ENCODE measurements at places on chromosomes 1 and 21.
A peak's percentile ranks its signal among the peaks of the same experiment; 100 is the strongest.

- DNase-seq, result no peak
These were observed 15.9 kb upstream of the RAB4A start for GRCh38 chr1:229254910-229255541.

DNA sequence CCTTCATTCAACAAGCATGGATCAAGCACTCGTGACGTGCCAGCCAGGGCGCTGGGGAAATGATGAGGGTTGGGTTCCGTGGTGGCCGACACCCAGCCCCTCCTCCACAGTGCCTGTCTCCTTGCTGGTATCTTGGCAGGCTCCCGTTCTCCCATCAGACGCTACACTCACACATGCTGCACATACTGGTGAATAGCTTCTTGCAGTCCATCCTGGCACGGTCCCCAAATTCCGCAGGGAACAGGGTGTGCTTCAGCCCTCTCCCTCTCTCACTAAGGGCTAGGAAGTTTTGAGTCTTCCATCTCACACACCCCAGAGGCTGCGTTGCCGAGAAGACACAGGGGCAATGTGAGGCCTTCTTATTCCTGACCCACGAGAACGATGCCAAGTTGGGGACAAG, 10.1 kb upstream of the MEF2D start:
- DNase-seq, result no peak

GRCh38 chr1:55786396-55786795, 571.2 kb upstream of the USP24 start:
- DNase-seq, result no peak

DNA sequence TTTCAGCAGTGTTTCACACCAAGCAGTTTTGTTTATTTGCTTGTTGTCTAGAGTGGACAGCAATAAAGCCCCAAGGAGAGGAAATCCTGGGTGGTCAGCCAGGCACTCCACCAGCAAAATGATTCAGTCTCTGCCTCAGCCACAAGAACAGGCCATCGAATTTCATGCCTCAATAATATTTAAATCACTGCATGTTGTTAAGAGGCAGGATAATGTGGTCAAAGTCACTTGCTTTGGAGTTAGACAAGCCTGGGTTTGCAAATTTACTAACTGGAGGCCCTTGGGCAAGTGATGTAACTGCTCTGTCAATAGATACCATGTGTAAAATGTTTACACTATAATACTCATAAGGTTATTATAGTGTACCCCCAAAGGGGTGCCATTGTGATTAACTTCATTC, 349.6 kb downstream of the LMO4 start:
- DNase-seq, result no peak

DNA sequence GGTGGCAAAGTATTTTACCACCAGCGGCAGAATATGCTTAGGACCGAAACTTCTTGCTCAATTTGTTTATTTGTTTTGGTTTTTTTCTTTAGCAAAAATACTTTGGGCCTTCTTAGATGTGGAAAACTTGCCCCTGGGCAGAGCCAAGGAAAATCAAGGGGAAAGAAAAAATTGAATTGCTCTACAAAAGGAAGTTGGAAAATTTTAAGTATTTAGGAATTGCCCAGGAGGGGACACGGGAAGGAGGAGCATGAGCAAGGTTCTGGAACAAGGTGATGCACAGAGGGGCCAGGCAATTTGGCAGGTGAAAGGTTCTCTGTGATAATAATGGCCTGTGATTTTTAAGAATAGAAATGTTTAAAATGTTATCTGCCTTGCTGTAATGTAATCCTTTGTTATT, 28.6 kb downstream of the SGIP1 start:
- no peak for DNase-seq

DNA sequence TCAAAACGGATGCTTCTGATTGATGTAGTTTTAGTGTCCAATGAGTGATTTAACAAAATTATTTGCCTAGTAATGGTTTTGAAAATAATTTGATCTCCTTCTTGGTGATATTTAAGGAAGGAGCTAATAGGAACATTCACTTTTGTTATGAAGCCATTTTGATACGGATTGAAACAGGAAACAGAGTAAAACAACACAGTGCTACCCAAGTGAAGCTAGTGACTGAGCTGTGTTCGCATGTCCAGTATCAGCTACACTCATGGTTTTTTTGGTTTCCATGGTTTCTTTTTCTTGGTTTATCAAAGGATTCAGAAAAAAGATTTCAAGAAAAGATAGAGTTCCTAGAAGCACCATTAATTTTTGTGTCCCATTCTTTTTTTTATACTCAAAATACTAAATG, 40.1 kb upstream of the PLEKHO1 start:
- no peak for DNase-seq

DNA sequence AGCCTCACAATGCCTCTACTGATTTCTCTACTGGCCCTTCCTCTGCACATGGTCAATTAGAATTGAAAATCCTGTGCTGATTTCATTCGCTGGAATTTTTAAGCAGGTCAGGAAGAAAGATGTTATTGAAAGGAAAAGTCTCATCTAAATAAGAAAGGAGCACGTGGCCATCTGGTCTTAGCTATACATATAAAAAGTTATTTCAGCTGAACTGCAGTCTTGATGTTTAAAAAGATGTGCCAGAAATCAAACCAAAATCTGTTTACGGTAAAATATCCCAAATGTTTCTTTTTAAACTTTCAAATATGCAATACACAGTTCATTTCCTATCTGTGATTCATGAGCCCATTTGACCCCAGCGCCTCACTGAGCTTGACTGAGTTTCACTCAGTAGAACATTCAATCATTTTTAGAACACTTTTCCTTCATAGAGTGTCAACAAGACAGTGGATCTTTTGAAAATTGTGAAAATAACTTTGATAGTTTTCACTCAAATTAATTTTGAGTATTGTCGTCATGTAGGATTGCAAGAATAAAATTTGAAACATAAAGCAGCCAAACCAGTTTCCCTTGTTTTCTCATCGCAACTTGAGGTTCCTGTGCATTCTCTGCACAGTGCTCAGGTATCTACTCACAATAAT, 293.6 kb downstream of the PTPRC start:
- DNase-seq, result no peak

DNA sequence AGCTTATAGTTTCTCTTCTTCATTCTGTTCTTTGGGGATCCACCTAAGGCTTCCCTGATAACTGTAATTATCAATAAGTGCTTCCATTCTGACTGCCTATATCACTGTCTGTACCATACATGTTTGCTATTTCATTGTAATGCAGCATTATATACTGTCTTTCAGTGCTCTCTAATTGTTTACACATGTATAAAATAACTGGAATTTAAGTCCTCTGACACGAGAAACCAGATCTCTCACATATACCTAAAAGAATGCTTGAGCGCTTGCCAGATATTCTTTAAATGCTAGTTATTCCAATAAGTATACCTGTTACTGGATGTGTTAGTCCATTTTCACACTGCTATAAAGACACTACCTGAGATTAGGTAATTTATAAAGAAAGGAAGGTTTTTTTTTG, 34.7 kb downstream of the CELF3 start:
- DNase-seq, result no peak

DNA sequence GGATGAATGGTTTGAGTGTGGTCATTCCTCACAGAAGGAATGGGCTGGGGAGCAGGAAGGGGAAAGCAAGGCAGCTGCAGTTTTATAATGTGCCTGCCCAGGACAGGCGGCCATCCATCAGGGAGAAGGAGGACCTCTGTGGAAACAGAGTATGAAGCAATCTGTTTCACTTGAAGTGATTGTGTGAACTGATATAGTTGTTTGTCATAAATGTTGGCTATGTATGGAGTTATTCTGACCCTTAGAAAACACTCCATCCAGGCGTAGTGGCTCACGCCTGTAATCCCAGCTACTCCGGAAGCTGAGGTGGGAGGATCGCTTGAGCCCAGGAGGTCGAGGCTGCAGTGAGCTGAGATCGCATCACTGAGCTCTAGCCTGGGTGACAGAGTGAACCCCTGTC, 46.5 kb downstream of the NENF start:
- no peak for DNase-seq

DNA sequence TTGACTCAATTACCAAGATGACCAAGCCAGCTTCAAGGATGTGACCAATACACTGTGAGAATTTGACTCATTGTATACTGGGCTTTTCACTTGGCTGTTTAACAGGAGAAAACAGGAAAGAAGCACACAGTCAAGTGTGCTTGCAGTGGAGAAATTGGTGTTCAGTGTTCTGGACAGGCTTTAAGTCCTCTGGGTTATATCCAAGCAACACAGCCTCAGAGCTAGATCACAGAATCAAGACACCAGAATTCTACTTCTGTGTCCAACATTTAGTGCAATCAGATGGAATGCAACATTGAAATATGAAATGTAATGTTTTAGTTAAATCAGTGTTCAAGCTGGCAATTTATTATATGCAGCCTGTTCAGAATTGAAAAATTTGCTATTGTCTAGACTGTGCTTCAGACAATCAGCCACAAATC, 694.4 kb downstream of the LTN1 start:
- DNase-seq, result no peak

DNA sequence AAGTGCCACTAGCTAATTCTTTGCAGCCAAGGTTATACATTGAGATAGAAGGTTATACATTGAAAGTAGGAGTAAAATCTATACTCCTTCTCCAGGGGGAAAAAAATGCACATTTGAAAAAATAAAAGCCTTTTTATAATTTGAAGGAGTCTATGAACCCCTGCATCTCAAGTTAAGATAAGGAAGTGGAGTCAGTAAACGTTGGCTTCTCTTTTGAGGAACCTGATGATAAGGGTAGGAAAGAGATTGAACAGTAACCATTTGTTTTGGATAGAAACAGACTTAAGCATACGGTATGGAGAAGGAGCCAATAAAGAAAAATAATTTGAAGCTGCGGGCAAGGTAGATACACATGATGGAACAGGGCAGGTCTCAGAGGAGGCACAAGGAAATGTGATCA, 64.1 kb downstream of the RPAP2 start:
- DNase-seq, result no peak

GRCh38 chr1:85359874-85360721, 83.7 kb upstream of the BCL10 start:
- DNase-seq, result no peak

DNA sequence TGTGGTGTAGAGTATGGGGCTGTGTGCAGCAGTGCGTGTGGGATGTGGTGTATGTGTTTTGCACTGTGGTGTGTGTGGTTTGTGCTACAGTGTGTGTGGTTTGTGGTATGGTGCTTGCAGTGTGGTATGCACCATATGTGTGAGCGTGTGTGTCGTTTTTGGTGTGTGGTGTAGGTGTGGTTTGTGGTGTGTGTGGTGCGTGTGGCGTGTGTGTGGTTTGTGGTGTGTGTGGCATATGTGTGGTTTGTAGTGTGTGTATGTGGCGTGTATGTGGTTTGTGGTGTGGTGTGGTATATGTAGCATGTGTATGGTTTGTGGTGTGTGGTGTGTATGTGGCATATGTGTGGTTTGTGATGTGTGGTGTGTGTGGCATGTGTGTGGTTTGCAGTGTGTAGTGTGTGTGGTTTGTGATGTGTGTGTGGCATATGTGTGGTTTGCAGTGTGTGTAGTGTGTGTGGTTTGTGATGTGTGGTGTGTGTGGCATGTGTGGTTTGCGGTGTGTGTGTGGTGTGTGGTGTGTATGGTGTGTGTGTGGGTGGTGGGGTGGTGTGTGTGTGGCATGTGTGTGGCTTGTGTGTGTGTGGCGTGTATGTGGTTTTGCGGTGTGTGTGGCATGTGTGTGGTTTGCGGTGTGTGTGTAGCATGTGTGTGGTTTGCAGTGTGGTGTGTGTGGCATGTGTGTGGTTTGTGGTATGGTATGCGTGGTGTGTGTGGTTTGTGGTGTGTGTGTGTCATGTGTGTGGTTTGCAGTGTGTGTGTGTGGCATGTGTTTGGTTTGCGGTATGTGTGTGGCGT, 53.5 kb upstream of the TRAPPC10 start:
- DNase-seq, result no peak

DNA sequence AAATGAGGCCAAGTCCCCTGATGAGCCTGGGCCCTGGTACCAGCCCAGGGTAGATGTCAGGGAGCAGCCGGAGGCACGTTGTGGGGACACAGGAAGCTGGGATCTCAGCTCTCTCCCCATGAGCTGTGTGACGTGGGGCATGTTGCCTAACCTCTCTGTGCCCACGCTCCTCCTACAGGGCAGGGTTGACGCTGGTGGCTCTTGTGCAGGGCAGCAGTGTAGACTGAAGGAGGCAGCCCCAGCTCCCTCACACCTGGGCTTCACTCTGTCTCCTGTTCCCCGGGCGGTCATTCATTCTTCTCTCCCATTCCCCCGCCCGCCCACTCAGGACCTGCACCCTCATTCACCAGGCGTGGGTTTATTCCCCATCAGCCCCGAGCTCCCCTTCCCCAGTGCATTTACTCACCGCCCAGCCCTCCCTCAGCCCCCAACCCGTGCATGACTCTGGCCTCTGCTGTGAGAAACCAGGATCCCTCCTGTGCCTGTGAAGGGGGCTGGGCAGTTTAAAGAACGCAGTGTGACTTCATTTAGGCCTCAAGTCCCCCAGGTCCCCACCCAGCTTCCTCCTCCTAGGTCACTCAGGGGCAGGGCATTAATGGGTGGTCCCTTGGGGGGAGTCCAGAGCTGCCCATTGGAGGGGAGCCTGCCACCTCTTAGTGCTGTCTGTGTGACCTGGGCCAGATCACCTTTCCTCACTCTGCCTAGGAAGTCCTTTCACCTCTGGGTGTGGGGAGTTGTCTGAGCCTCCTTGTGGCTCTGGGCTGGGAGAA, 285.7 kb downstream of the PTPRU start:
- DNase-seq, result no peak

- DNase-seq, result no peak
These were observed at the start of gene VCAM1 for GRCh38 chr1:100719490-100719889. Gene VCAM1, plus strand, starts transcription at chr1:100719742. Its CDS starts 119 bp downstream, at chr1:100719861.

- DNase-seq, result peak; percentile 58
These were observed 32.5 kb downstream of the PEX14 start for GRCh38 chr1:10507111-10507879.

GRCh38 chr1:23116921-23117699, 51.5 kb downstream of the LUZP1 start:
- no peak for DNase-seq

DNA sequence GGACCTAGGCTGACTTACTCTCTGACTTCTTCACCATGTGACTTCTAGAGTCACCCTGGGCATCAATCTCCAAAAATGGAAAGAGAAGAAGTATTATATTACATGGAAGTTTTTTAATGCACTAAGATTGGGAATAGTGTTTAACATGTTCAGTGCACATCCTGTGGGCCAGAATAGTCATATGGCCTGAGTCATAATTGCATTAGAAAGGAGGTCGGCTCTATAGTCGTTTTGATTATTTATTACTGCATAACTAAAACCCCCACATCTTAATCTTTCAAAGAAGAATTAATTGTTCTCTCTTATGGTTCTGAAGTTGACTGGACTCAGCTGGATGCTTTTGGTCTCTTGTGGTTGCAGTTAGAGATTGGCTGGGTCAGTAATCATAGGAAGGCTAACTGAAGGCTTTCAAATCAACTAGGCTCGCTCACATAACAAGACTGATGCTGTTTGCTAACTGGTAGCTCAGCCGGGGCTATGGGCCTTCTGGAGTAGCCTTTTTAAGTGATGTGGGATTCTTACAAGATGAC, 810.6 kb upstream of the ADGRL4 start:
- no peak for DNase-seq

- DNase-seq, result no peak
These were observed 147.0 kb upstream of the FMN2 start for GRCh38 chr1:239944666-239945065.

- DNase-seq, result peak; percentile 40
These were observed 553 bp downstream of the TTF2 start for GRCh38 chr1:117060441-117061317.

GRCh38 chr21:44980562-44981489, 41.0 kb downstream of the SLX9 start:
- no peak for DNase-seq

- DNase-seq, result no peak
These were observed 18.7 kb downstream of the EXOSC10 start for GRCh38 chr1:11080931-11081330.
